ENCODE measurements at places on chromosomes 7 and 10.

DNA sequence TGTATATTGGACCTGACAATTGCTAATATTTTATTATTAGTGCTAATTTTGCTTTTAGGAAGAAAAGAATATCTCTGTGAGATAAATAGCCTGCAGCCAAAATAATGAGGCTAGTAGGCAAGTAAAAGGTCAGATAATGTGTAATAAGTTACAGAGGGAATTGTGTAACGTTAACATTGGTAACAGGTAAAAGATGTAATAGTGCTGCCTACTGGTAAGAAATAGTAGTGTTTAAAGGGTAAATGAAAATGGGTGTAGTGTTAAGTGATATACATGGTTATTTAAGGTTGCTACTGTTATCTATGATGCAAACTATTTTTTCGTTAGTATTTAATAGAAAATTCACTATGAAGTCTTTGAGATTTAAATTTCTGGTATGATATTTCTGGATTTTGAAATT is 9.2 kb upstream of the FOXP2 start:
- DNase-seq = no peak

DNA sequence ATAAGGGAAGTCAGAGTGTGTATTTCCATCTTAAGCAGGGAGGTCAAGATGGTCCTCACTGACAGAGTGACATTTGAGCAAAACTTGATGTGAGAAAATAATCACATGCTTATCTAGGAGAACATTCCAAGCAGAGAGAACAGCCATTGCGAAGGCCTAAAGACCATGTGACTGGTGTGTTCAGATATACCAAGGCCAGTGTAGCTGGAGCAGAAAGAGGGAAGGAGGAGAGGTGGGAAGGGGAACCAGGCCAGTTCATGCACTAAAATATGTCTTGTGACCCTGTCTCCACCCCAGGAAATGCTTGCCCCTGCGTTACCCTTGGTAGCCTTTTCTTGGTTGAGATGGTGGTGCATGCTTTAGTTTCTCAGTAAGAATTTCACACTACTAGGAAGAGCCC is 77.4 kb downstream of the CACNB2 start:
- no peak for DNase-seq

- no peak for DNase-seq
These were observed 221.3 kb upstream of the CSTF2T start for GRCh38 chr10:51920672-51921071.

DNA sequence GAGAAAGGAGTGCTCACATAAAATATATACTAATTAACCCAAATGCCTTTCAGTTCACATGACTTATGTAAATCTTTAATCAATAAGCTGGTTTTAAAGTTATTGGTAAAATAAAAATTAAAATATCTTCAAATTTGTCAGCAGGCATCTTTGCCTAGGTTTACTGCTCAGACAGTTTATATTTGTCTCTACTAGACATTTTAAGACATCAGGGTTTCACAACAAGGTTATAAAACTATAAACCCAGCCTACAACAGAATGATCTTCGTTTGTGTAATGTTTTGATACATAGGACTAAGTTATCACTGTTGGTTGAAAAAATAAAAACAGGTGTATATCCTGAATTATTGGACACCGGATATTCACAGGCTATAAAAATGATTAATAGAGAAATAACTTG is 67.4 kb downstream of the TYW1B start:
- DNase-seq = no peak

- no peak for DNase-seq
These were observed 12.2 kb upstream of the DUSP5 start for GRCh38 chr10:110485541-110485940.

DNA sequence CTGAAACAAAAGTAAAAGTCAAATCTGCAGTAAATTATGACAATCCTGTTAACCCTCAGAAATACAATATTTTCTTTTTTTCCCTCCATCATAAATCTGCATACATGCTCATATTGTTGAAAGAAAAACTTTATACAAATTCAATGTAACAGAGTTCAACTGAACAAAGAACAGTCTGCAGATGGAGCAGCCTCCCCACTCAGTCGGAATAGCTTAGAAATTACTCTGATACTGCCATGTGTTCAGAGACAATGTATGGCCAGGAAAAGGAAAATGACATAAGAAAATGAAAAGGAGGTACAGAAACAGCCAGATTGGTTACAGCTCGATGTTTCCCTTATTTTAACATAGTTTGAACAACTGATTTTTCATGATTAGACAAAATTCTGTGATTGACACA is 651.9 kb upstream of the COBL start:
- DNase-seq = no peak
